ENCODE measurements at places on chromosomes 16 and 17.

GRCh38 chr17:17538417-17539391 lies 42.5 kb upstream of the RASD1 start:
- no peak for DNase-seq

- no peak for DNase-seq
Observed at GRCh38 chr17:80901319-80901718, 90.3 kb upstream of the CHMP6 start.

DNA sequence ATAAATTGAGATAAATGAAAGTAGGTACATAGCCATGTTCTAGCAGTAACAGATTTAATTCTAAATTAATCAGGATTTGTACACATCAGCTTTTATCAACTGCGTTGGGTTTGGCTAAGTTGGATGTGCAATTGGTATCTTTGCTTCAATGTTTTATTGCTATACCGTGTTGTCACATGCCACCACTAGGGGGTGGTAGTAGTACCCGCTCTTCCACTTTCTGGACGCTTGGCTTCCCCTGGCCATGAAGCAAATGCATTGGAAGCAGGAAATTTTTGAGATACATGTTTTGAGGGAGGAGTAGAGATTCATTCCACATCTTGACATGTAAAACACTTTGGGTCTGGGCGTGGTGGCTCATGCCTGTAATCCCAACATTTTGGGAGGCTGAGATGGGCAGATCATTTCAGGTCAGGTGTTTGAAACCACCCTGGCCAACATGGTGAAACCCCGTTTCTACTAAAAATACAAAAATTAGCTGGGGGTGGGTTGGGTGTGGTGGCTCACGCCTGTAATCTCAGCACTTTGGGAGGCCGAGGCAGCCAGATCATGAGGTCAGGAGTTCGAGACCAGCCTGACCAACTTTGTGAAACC lies 58.6 kb downstream of the EMP2 start:
- no peak for DNase-seq

DNA sequence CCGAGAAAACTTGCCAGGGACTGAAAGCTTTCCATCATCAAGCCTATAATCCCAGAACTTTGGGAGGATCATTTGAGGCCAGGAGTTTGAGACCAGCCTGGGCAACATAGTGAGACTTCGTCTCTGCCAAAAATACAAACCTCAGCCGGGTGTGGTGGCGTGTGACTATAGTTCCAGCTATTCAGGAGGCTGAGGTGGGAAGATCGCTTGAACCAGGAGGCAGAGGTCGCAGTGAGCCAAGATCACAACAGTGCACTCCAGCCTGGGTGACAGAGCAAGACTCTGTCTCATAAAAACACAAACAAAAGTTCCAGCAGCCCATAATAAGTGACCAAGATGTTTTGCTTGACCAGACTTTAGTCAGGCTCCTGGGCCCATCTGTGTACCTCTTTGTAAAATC lies 1.9 kb downstream of the MEAK7 start:
- DNase-seq: peak; percentile 11
